NCI-H2171 (cell line): ENCODE measurements at places on chromosomes 1 and 21.

GRCh38 chr1:209103092-209103491, 480.4 kb upstream of the CAMK1G start:
- peak; percentile 58 for DNase-seq

DNA sequence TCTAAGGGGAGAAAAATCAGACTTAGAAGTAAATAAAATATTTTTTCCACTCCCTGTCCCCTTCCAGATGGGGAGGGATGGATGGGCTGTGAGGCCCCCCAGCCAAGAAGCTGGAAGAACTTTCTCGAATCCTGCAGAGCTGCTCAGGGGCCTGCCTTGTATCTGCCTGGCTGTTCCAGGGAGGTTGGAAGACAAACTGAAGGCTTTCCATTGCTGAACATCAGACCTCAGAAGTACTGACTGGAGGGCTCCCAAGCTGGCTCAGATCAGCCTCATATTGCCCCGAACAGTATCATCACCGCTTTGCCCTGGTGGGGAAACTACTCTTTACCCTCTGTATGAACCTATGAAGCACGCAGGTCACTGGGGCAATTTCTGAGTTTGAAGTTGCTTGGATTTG, 12.4 kb upstream of the F3 start:
- DNase-seq = no peak

- DNase-seq = no peak
Measured at GRCh38 chr1:201085902-201086735, 26.1 kb downstream of the CACNA1S start.

DNA sequence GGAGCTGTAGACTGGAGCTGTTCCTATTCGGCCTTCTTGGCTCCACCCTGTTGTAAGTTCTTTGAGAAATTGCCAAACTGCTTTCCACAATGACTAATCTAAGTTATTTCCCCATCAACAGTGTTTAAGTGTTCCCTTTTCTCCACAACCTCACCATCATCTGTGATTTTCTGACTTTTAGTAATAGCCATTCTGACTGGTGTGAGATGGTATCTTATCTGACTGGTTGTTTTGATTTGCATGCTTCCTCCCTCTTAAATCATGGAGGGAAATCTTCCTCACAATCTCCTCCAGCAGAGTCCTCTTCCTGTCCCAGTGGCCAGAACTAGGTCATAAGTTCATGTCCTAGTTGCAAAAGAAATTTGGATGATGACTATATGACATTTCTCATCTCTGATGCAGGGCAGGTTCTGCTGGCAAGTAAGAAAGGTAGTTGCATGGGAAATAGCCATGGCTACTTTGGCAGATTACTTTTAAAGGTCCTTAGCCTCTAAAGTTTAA, 294.0 kb downstream of the LRRC40 start:
- no peak for DNase-seq

- no peak for DNase-seq
Measured at GRCh38 chr1:76480827-76481226, 386.5 kb upstream of the ST6GALNAC5 start.

GRCh38 chr21:20783611-20784010, 214.6 kb upstream of the NCAM2 start:
- no peak for DNase-seq

DNA sequence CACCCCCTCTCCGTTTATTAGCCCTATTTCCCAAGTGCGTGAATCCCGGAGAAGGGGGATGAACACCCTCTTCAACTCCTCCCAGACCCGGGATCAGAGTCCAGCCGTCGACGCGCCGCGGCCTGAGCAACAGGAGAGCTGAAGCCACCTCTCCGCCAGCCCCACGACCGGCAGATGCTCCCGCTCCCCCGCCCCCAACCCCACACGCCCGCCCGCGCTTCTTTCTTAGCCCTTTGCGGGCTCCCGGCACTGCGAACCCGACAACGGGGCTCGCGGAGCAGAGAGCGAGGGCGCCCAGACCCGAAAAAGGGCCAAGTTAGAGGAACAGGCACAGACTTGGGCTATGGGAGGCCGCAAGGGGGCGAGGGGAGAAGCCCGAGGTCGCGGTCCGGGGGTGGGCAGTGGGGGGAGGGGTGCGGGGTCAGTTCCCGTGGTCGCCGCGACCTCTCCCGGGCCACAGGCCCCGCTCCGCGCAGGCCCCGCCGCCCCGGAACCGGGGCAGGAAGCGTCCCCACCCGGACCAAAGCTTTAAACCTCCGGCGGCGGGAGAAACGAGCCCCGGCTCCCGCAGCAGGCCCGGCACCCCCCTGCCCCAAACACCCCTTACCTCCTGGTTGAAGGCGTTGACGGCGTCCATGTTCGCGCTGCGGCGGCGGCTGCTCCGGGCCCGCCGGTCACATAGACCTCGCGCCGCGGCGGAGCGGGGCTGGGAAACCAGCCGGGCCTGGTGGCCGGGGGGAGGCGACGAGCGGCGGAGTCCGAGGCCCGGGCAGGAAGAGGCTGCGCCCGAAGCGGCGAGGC, 662 bp downstream of the SCAF4 start:
- DNase-seq = peak; percentile 35

GRCh38 chr1:48120621-48121020, 101.9 kb upstream of the SLC5A9 start:
- DNase-seq = no peak

DNA sequence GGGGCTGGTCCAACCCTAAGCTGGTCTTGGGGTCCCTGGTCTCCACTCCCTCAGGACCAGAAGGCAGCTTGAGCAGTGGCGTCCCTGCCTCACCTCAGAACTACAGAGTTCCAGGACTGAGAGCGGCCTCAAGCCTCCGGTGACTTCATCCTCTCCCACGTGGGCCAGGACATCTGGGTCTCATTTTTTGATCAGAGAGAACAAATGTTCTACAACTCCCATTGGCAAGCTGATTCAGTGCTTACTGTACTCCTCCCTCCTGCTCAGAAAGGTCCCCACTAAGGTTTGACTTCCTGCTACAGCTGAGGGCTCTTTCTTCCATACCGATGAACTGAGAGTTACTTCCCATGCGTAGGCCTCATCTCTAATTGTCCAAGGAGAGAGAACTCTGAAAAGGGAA, 78.5 kb downstream of the PLXNA2 start:
- no peak for DNase-seq

DNA sequence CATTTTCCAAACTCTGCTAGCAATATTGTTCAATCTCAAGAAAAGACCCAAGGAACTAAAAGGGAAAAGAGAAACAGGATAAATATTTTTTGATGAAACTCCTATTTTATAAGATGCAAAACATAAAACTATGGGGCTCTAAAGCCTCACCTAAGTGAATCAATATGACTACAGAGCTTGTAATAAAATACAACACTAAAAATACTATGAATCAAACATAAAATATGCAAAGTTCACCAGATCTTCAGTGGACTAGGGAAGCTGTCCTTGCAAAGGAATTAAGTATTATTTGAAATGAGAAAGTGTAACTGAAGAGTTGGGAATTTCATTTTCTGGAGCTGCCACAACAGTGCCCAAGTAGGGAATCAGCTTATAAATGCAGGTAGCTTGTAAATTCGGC, 124.5 kb downstream of the CRB1 start:
- no peak for DNase-seq
